Upper lobe of right lung (tissue), 1 donor: ENCODE measurements at places on chromosomes 5 and 9. TPM values are rescaled to one million over a fixed set of nuclear protein-coding genes. Genes with fewer than 3 reads are reported as not detected.

DNA sequence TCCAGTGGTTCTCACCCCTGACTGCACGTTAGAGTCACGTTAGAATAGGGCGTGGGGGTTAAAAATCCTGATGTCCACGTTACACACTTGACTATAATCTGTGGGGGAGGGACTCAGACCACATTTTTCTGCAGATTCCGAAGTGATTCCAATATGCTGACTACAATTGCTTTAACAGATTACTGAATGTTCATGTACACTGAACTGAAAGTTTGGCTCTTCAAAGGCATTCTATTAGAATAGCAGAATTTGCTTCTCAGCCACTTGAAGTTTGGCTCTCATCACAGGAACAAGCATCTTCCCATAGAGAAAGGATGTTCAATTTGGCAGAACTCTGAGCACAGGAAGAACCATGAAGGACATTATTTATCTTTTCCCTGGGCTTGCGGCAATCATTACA is 84.5 kb downstream of the HAPLN1 start:
- DNase-seq: no peak
- no peaks in the 10 kb centered on the region for H3K27me3 ChIP-seq
- H3K27ac ChIP-seq: no peak overlapping the region

DNA sequence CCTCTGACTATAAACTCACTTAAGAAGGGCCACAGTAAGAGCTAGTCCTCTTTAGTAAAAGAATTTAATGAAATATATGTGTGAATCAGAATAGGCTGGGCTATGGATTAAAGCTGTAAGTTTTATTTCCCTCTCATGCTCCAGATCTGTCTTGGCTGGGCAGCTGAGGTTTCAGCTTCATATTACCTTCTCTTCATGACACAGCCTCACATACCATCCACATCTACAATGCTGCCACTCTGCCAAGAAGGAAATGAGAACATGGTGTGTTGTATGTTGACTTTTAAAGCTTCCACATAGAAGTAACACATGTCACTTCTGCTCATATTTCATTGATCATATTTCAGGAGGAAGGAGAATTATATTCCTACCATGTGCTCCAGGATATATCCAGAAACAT is 776.0 kb upstream of the ACO1 start:
- no peaks in the 10 kb centered on the region for H3K27me3 ChIP-seq
- no peak for DNase-seq
- no peak overlapping the region for H3K4me3 ChIP-seq
- no peaks in the 10 kb centered on the region for H3K36me3 ChIP-seq

GRCh38 chr5:108345541-108346171 is 36.2 kb downstream of the FBXL17 start:
- no peaks in the 10 kb centered on the region for H3K27me3 ChIP-seq
- no peak for DNase-seq
- peaks cover 7% of the 10 kb centered on the region for H3K36me3 ChIP-seq
- no peak overlapping the region for H3K4me3 ChIP-seq

- H3K27me3 ChIP-seq: no peaks in the 10 kb centered on the region
- peak overlapping the region; percentile 83 for H3K27ac ChIP-seq
- peak overlapping the region; percentile 96 for H3K4me3 ChIP-seq
- H3K36me3 ChIP-seq: no peaks in the 10 kb centered on the region
- no peak for DNase-seq
Observed at GRCh38 chr5:65623482-65623881, 651 bp downstream of the TRIM23 start.

GRCh38 chr5:107794741-107795140 is 124.0 kb upstream of the EFNA5 start:
- no peak overlapping the region for H3K27ac ChIP-seq
- no peaks in the 10 kb centered on the region for H3K36me3 ChIP-seq
- H3K4me3 ChIP-seq: no peak overlapping the region
- DNase-seq: no peak
- H3K4me1 ChIP-seq: no peaks in the 10 kb centered on the region

- no peak for DNase-seq
- H3K4me3 ChIP-seq: no peak overlapping the region
- H3K27ac ChIP-seq: no peak overlapping the region
- H3K27me3 ChIP-seq: peaks cover 92% of the 10 kb centered on the region
Observed at GRCh38 chr5:135035678-135036030, 1.6 kb upstream of the PITX1 start.

- H3K4me3 ChIP-seq: no peak overlapping the region
- DNase-seq: peak; percentile 73
- no peaks in the 10 kb centered on the region for H3K36me3 ChIP-seq
- peaks cover 10% of the 10 kb centered on the region for H3K4me1 ChIP-seq
Observed at GRCh38 chr9:127418037-127418471, 6.1 kb upstream of the ZNF79 start.

DNA sequence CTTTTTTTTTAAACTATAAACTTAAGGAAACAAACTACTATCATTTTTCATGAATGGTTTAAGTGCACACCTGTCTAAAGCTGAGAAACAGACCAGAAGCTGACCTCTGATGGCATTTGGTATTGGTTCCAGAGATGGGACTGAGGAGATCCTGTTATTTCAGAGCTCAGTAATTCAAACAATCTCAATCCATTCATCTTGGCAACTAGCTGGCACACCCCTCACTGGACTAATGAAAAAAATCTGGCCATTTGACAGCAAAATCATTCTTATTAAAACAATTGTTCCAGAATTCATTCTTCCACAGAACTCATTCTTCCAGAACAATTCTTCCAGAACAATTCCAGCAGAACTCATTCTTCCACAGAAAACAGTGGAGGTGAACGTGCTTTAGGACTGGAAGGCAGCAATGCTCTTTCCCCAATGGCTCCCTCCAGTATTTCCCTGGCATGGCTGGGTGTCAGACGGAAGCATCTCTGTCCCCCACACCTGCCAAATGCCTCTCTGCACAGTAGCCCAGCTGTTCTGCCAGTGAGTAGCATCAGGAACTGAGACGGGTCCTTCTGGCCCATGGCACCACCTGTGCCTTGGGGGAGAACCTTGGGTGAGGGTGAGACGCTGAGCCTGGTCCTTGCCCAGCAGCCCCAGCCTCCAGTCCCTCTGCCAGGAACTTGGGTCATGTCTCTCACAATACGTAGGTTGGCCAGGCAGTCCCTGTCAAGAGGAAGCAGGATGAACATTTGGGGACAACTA is 87.5 kb upstream of the EQTN start:
- peaks cover 24% of the 10 kb centered on the region for H3K4me1 ChIP-seq
- no peak overlapping the region for H3K27ac ChIP-seq
- no peak overlapping the region for H3K4me3 ChIP-seq
- peak; percentile 56 for DNase-seq

The CATSPER3 gene
- total RNA-seq: 0.87 TPM

- H3K4me3 ChIP-seq: no peak overlapping the region
- no peak for DNase-seq
- no peak overlapping the region for H3K27ac ChIP-seq
- H3K4me1 ChIP-seq: no peaks in the 10 kb centered on the region
Observed at GRCh38 chr5:89535411-89535810, 652.4 kb upstream of the MEF2C start.

- H3K36me3 ChIP-seq: no peaks in the 10 kb centered on the region
- peak; percentile 61 for DNase-seq
- no peaks in the 10 kb centered on the region for H3K27me3 ChIP-seq
- no peaks in the 10 kb centered on the region for H3K4me1 ChIP-seq
Observed at GRCh38 chr5:54774281-54775170, 210.9 kb downstream of the ESM1 start.

DNA sequence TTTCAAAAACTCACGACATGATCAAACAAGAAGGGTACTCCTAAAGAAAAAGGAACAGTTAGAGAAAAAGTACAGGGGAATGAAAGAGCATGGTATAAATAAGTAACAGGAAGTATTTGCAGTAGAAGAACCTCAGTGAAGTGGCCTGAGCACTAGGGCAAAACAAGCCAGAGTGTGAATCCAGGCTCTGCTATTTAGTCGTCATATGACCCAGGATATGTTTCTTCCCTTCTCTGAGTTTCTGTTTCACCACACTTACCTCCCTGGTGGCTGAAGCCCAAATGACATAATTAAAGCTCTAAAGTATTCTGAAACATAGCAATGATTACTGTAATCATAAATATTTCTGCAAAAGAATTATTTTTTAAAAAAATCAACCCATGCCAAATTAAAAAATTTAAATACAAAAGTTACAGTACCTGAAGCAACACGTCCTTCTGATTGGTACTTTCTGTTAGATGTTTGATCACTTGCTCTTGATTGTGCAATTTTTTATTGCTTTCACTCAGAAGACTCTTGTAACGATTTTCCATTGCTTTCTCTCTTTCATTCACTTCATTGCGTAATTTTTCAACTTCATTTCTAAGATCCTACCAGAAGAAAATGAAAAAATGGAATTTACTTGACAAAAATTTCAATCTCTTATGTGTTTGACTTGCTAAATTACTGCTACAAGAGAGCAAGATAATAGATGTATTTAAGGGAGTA is 88.9 kb downstream of the CDK5RAP2 start:
- peak overlapping the region; percentile 39 for H3K27ac ChIP-seq
- peaks cover 24% of the 10 kb centered on the region for H3K36me3 ChIP-seq
- no peaks in the 10 kb centered on the region for H3K27me3 ChIP-seq
- H3K4me3 ChIP-seq: no peak overlapping the region
- peaks cover 15% of the 10 kb centered on the region for H3K4me1 ChIP-seq

DNA sequence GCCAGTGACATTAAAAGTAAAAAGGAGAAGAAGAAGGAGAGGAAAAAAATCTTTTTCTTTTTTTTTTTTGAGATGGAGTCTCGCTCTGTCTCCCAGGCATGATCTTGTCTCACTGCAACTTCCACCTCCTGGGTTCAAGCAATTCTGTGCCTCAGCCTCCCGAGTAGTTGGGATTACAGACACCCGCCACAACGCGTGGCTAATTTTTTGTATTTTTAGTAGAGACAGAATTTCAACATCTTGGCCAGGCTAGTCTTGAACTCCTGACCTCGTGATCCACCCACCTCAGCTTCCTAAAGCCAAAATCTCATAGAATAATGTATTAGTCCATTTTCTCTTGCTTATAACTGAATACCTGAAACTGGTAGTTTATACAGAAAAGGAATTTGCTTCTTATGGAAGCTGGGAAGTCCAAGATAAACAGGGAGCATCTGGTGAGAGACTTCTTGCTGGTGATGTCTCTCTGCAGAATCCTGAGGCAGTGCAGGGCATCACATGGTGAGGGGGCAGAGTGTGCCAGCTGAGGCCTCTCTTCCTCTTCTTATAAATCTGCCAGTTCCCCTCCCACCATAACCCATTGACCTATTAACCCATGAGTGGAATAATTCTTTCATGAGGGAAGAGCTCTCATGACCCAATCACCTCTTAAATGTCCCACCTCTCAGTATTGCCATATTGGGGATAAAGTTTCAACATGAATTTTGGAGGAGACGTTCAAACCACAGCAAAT is 466.3 kb downstream of the GADD45G start:
- no peaks in the 10 kb centered on the region for H3K4me1 ChIP-seq
- no peak overlapping the region for H3K27ac ChIP-seq
- H3K27me3 ChIP-seq: no peaks in the 10 kb centered on the region
- H3K4me3 ChIP-seq: no peak overlapping the region
- H3K36me3 ChIP-seq: no peaks in the 10 kb centered on the region

DNA sequence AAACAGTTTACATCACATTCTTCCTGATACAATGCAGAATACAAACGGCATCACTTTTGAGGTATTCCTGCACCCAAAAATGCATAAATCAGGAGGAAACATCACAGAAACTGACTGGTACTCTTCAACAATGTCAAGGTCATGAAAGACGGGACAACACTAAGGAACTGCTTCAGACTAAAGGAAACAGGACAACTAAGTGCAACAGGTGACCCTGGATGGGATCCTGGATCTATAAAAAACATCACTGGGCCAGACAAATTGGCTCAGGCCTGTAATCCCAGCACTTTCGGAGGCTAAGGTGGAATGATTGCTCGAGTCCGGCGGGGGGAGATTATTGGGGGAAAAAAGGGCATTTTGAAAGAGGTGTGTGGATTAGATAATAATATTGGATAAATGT is 22.6 kb downstream of the BTNL9 start:
- no peaks in the 10 kb centered on the region for H3K36me3 ChIP-seq
- H3K27me3 ChIP-seq: peaks cover 51% of the 10 kb centered on the region

GRCh38 chr5:5572010-5572865 is 149.8 kb downstream of the ICE1 start:
- no peaks in the 10 kb centered on the region for H3K36me3 ChIP-seq
- no peaks in the 10 kb centered on the region for H3K27me3 ChIP-seq
- H3K4me1 ChIP-seq: no peaks in the 10 kb centered on the region

GRCh38 chr9:71549023-71549422 is 219.3 kb downstream of the CEMIP2 start:
- no peaks in the 10 kb centered on the region for H3K36me3 ChIP-seq
- H3K4me1 ChIP-seq: no peaks in the 10 kb centered on the region
- no peak overlapping the region for H3K4me3 ChIP-seq
- DNase-seq: no peak

GRCh38 chr9:132249123-132249522 is 87.3 kb downstream of the NTNG2 start:
- peak; percentile 90 for DNase-seq
- peaks cover 4% of the 10 kb centered on the region for H3K4me1 ChIP-seq
- H3K4me3 ChIP-seq: no peak overlapping the region
- H3K27me3 ChIP-seq: peaks cover 14% of the 10 kb centered on the region
- H3K36me3 ChIP-seq: no peaks in the 10 kb centered on the region

The DMAC1 gene
- 36.0 TPM for total RNA-seq

The SLC34A3 gene
- total RNA-seq: 0.23 TPM

DNA sequence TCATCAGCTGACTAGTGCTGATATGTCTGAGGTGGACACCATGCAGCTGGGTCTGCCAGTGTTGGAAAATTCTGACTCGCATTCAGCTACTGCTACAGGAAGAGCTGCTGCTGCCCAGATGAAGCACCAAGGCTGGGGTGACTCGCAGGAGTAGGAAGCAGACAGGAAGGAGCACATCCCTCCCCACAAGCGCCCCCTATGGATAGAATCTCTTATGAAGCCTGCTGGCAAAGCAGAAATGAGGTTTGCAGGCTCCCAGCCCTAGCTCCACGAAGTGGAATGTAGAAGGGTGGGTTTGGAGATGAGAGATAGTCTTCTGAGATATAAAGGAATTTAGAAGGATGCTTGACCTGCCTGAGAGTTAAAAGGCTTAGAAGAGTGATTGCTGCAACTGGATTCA is 443.0 kb downstream of the ACTL7B start:
- no peaks in the 10 kb centered on the region for H3K36me3 ChIP-seq
- no peak overlapping the region for H3K4me3 ChIP-seq
- no peak for DNase-seq
- H3K27me3 ChIP-seq: no peaks in the 10 kb centered on the region
- no peaks in the 10 kb centered on the region for H3K4me1 ChIP-seq

DNA sequence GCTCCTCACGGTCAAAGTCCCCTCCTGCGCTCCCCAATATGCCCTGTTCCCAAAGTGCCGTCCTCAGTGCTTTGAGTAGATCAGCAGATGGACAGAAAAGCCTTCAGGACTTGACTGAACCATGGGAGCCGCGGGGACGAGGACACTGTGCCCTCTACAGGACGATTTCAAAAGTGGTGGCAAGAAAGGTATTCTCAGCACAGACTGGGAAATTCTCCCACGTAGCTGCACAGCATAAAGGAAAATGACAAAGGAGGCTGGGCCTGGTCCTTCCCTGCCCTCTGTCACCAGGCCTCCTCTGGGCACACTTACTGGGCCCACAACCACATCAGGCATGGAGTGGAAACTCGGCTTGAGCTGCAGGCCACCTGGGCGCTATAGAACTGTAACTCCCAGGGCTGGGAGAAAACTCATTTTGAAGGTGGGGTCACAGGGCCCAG is 16.7 kb upstream of the MTMR12 start:
- DNase-seq: peak; percentile 75
- H3K27ac ChIP-seq: no peak overlapping the region
- H3K4me3 ChIP-seq: no peak overlapping the region
- H3K27me3 ChIP-seq: no peaks in the 10 kb centered on the region
- H3K36me3 ChIP-seq: no peaks in the 10 kb centered on the region
- H3K4me1 ChIP-seq: peaks cover 4% of the 10 kb centered on the region

GRCh38 chr5:59319250-59319649 is 574.3 kb downstream of the PDE4D start:
- no peaks in the 10 kb centered on the region for H3K36me3 ChIP-seq
- no peak overlapping the region for H3K4me3 ChIP-seq
- H3K4me1 ChIP-seq: peaks cover 10% of the 10 kb centered on the region
- no peaks in the 10 kb centered on the region for H3K27me3 ChIP-seq
- no peak overlapping the region for H3K27ac ChIP-seq
